Stimulated activated CD8-positive, alpha-beta memory T cell treated with anti-CD3 and anti-CD28 coated beads, Interleukin-2, amount 100 ng/mL, for 1 hour (primary cell): ENCODE measurements at places on chromosomes 6 and 20.

GRCh38 chr6:157927011-157927410, 54.7 kb upstream of the SYNJ2 start:
- no peak for DNase-seq

- DNase-seq: no peak
These were observed 46.9 kb downstream of the JAG1 start for GRCh38 chr20:10626896-10627295.

- no peak for DNase-seq
These were observed 43.0 kb upstream of the TGM2 start for GRCh38 chr20:38208088-38208487.

DNA sequence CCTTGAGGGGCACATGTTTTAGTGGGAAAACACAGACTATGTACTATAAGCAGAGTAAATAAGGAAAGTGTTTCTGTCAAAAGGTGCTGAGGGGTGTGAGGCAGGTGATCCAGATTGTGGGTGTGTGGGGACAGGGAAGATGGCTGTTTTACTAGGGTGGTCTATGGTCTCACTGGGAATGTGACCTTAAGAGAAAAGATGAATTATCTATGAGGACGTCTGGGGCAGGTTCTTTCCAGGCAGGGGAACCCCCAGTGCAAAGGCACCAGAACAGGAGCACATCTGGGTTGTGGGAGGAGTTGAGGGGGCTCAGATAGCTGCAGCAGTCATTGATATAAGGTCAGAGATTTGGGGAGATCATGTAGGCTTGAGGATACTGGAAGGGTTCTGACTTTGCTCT, 18.2 kb upstream of the POLR1H start:
- no peak for DNase-seq

GRCh38 chr20:62975251-62975760, 22.8 kb downstream of the SLC17A9 start:
- no peak for DNase-seq

DNA sequence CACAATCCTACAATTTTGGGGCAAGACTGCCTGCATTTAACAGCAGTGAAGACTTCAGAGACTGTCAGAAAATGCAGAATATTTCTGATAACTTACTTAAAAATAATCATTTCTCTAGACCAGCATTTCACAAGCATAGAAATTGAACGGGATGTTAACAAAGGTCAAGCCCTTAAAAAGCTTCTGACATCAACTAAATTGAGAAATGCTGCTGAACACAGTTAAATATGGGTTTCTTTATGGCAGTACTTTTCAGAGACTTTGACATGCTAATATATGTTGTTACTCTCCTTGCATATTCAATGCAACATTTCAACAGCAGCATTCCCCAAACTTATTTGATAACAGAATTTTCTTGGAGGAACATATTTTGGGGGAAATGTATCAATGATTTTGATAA, 84.5 kb downstream of the KIF13A start:
- DNase-seq: no peak
